GM04503 (cell line): ENCODE measurements at places on chromosomes 13 and 19.

DNA sequence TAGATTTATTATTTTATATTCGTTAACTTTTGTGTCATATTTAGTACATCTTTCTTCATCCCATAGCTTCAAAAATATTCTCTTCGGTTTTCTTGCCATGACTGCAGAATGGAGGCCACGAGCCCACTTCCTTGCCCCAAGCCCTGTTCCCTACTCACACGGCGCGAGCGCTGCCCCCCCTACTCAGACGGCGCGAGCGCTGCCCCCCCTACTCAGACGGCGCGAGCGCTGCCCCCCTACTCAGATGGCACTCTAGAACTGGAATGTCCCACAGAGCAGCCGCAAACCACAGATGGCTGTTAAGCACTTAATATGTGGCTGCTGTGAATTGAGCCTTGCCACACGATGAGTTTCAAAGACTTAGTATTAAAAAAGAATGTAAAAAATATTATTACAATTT, 102.2 kb upstream of the PEG3 start:
- DNase-seq: no peak

GRCh38 chr13:113044391-113045114, 61.0 kb upstream of the F7 start:
- DNase-seq: peak; percentile 44

- no peak for DNase-seq
Observed at GRCh38 chr13:57640607-57641006, 9.1 kb downstream of the PCDH17 start.

DNA sequence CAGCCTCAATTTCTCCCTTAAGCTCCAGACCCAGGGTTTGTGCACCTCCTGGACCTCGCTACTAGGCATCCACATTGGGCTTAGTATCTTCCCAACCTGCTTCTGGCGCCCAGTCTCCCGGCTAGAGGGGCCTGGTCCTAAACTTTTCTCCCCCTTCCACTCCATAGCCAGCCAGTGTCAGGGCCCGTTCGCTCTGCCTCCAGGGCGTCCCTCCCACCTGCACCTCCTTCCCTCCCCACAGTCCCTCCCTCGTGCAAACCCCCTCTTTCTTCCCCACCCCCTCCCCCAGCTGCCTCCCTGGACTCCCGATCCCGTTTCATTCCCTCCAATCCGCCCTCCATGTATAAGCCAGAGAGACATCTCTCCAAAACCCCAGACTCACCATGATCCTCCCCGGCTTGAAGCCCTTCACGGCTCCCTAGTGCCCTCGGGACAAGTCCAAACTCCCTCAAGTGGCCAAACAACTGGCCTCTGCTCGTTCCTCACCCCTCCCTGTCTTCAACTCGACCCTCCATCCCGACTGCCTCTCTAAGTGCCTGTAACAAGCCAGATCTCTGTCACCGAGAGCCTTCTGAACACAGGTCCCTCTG, 997 bp upstream of the SAMD4B start:
- no peak for DNase-seq

DNA sequence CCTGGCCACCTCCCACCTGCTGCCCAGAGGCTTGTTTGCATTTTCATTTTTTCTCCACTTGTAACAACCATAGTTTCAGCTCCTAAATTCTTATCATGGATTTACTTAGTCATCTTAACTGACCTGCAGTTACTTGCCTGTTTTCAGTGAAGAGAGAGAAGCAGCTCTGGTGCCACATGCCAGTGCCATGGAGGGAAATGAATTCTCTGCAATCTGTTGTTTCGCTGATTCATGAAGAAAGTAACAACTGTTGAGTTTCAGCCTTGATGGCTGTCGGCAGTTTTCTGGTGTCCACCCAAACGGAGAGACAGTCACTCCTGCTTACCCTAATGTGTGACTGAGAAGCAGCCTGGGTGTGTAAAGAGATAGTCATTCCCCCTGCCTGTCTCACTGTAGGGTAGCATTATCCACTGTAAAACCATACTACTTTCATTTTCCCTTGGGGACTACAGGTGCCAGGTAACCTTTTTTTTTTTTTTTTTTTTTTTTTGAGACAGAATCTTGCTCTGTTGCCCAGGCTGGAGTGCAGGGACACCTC, 116.1 kb downstream of the DNAJC3 start:
- no peak for DNase-seq

- DNase-seq: peak; percentile 76
Observed at GRCh38 chr13:72151241-72151640, 284.2 kb upstream of the DACH1 start.

GRCh38 chr13:53020764-53021335, 7.8 kb upstream of the OLFM4 start:
- no peak for DNase-seq

GRCh38 chr13:58773280-58773859, 1141.8 kb downstream of the PCDH17 start:
- no peak for DNase-seq

- no peak for DNase-seq
Observed at GRCh38 chr19:31100981-31101380, 248.3 kb downstream of the TSHZ3 start.

- DNase-seq: no peak
Observed at GRCh38 chr19:14944456-14944855, 3.2 kb downstream of the OR7C2 start.

- DNase-seq: peak; percentile 8
Observed at GRCh38 chr13:76969488-76970365, 21.4 kb downstream of the ACOD1 start.

GRCh38 chr13:111914241-111915103, 152.5 kb upstream of the SOX1 start:
- DNase-seq: no peak

GRCh38 chr13:103101500-103101899, 35.3 kb upstream of the SLC10A2 start:
- no peak for DNase-seq

GRCh38 chr13:36787181-36787580, 31.8 kb upstream of the RFXAP start:
- no peak for DNase-seq

DNA sequence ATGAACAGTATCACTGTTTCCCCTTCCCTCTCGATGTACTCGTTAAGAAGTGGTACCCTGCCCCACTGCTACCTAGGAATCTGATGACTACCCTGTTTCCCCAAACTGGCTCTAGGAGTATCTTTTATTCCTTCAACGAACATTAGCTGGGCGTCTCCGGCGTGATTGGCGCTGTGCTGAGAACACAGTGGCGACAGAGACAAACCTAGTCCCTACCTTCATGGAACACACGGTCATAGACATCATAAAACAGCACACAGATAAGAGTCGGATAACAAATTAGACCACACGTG, 730 bp downstream of the SYMPK start:
- no peak for DNase-seq

GRCh38 chr13:71489041-71489440, 378.0 kb downstream of the DACH1 start:
- no peak for DNase-seq

- no peak for DNase-seq
Observed at GRCh38 chr19:35136231-35136630, 1.4 kb upstream of the LGI4 start.

DNA sequence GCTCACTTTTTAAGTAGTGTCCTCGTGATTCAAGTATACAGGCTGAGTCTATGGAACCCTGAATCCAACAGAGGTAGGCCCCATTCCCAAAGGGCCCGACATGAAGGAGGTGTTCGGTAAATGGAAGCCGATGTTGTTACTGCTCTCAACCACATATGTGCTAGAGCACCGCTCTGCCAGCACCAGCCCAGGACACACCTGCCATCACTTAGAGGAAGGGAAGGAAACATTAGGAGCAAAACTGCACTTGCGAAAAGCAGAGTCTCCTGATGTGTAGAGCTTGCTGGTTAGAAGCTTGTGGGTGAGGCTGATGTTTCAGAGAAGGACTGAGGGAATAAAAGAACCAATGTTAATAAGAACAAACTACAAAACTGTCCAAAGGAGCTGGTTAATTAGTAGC, 9.4 kb upstream of the CCDC97 start:
- no peak for DNase-seq

GRCh38 chr13:51235756-51236490, 13.7 kb downstream of the FAM124A start:
- DNase-seq: no peak

DNA sequence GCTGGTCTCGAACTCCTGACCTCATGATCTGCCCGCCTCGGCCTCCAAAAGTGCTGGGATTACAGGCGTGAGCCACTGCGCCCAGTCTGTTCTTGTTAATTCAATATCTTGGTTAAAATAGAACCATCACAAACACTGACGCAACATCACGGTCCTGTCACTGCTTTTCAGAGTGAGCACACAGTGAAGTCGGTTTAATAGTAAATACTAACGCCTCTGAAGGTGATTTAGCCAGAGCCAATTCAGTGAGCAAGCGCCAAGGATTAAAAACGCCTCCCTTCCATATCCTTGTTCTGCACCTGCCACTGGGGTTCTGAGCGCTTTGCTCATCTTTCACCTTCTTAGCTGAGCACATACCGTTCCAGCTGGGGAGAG, 30.3 kb downstream of the LAMP1 start:
- DNase-seq: no peak

DNA sequence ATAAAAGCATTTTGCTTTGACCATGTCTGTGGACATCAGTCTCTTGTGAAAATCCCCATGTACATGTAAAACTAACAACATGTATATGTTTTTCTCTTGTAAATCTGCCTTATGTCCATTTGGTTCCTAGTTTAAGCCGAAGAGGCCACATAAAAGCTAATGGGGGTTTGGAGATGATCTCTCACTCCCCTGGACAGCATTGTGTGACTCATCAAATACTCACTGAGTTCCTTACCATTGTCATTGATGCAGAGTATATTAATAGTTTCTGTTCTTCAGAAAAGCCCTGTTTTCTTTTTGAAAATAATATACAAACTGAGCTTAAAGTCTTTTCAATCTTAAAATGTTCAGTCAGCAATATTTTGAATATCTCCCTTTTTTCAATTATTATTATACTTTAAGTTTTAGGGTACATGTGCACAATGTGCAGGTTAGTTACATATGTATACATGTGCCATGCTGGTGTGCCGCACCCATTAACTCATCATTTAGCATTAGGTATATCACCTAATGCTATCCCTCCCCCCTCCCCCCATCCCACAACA, 536.7 kb upstream of the HTR2A start:
- no peak for DNase-seq

DNA sequence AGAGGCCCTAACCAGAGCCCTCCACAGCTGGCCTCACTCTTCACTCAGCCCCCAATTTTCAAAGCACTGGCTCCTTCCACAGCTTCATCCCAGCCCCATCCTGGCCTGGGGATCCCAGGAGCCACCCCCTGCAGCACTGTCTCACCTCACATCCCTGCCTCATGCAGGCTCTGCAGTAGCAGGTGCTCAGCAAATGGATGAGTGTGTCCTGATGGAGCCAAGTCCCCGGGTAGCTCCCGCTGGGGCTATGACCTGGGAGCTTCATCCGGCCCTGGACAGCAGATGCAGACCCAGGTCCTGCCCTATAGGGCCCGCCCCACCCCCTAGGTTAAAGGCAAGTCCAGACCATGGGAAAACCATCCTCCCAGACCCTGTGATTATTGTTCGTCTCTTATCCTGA, 143.2 kb upstream of the ZNF507 start:
- no peak for DNase-seq

GRCh38 chr13:78593652-78594455, 9.5 kb downstream of the POU4F1 start:
- no peak for DNase-seq

DNA sequence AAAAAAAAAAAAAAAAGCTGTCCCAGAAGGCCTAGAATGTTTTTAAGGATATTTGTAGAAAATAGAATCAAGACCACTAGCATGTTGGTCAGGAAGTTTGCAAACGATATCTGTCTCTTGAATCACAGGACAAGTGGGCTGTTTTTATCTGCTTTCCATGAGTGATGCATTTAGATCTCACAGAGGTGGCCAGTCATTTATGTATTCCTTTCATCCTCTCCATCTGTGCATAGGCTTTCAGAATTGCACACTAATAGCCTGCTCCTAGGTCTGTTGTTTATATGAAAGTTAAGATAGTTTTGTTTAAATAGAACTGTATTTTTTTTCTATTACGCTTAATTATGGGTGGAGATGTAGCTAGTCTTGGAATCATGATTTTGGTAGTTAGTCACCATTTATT, 289.5 kb downstream of the SHISA2 start:
- no peak for DNase-seq

DNA sequence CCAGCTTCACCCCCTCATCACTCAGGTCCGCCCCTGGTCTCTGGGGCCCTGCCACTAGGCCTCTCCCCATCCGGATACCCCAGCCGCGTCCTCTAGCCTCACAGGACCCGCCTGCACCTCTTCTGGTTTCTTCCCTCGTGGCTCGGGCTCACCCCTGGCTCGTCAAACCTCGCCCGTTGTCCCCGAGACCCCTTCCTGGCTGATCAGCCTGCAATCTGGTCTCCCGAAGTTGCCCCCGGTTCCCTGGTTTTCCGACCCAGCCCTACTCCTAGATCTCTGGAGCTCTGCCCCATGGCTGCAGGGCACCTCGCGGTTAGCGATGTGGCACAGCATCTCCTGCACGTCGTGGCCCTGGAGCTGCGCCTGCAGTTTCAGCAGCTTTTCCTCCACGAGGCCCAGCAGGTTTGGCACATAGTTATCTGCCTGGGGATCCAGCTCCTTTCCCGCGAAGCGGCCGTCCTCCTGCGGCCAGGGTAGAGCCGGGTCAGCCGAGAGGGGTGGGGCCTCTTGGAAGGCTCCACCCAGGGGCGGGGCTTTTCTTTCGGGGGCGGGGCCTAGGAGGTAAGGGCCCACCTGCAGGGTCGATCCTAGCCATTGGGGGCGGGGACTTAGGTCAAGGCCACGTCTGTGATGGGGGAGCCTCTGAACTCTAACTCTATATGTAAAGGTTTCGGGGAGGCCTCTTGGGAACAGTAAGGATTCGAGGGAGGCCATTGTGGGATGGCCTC, 2.4 kb upstream of the RGL3 start:
- DNase-seq: no peak

DNA sequence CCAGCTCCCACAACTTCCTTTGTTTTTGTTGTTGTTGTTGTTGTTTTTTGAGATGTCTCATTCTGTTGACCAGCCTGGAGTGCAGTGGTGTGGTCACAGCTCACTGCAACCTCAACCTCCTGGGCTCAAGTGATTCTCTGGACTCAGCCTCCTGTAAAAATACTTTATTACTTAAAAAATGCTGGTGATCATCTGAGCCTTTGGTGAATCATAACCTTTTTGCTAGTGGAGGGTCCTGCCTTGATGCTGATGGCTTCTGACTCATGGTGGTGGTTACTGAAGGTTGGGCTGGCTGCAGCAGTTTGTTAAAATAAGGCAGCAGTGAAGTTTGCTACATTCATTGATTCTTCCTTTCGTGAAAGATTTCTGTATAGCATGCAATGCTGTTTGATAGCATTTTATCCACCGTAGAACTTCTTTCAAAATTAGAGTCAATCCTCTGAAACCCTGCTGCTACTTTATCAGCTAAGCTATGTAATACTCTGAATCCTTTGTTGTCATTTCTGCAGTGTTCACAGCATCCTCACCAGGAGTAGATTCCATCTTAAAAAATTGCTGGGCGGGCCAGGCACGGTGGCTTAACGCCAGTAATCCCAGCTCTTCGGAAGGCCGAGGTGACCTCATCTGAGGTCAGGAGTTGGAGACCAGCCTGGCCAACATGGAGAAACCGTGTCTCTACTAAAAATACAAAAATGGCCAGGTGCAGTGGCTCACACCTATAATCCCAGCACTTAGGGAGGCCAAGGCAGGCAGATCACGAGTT, 18.0 kb downstream of the ARHGAP35 start:
- DNase-seq: peak; percentile 63
